Activated CD4-positive, CD25-positive, alpha-beta regulatory T cell (primary cell): ENCODE measurements at places on chromosomes 16 and 17.

- DNase-seq, result no peak
Measured at GRCh38 chr17:17624741-17625140, 33.2 kb upstream of the PEMT start.

GRCh38 chr17:68514831-68515635, 2.8 kb downstream of the PRKAR1A start:
- no peak for DNase-seq

GRCh38 chr17:8210761-8211458, 535 bp upstream of the AURKB start:
- DNase-seq, result no peak

GRCh38 chr17:39632153-39632941, 4.6 kb upstream of the STARD3 start:
- DNase-seq, result no peak

- no peak for DNase-seq
Measured at GRCh38 chr17:43406676-43407645, 8.2 kb downstream of the ARL4D start.

DNA sequence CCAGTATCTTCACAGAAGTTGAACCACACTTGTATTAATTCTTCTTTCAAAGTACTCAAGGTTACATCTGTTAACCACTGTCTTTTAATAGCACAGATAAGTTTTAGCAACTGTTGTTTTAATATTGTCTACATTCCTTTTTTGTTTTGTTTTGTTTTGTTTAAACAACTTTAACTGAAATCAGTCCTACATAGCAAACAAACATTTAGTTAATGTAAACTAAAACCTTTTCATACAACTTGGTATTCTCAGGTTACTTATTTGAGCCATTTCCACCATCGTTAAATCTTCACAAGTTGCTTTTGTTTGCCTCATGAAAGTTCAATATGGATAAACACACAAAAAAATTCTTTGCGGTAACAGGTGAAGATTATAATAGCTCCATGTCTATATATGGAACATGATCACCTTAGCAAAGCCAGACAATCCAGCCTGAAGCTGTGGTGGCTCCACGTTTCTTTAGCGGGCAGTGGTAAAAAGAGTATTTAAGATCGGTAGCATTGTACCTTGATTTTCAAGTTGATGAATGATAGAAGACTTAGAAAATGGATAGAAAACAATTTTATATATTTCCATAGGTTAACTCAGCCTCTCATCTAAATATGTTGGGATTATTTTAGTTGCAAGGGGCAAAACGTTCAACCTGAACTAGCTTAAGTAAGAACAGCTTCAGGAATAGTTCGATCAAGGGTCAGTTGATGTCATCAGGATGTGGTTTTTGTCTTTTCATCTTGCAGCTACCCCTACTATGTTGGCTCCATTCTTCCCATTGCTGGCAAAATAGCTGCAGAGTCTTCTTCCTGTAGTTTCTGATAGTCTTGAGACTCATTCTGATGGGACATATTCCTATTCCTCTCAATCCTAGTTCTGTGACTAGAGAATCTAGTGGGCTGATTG, 182.8 kb downstream of the FTO start:
- no peak for DNase-seq

- no peak for DNase-seq
Measured at GRCh38 chr16:60776281-60776680, 1260.0 kb downstream of the CDH8 start.
